CD4-positive, alpha-beta memory T cell (primary cell): ENCODE measurements at places on chromosomes 6 and 20.
A peak's percentile ranks its signal among the peaks of the same experiment; 100 is the strongest.

DNA sequence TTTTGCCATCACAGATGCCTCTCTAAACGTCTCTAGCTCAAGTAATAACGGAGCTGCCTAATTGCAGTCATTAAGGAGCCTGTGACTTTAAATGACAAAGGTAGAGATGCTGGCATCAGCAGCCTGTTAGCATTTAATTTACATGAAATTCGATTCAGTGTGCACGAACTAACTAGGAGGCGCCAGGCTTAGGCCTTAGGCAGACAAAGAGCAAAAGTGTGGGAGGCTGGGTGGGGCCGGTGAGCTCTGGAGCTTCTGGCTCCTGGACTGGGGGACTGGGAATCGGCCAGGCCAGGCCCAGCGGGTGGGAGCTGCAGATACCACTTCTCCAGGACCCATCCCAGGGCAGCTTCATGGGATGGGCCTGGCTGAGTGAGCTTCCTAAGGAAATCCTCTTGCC, 170.0 kb upstream of the AGPAT4 start:
- no peaks in the 10 kb centered on the region for H3K4me1 ChIP-seq
- no peak for DNase-seq

- H3K27me3 ChIP-seq = no peaks in the 10 kb centered on the region
- no peaks in the 10 kb centered on the region for H3K36me3 ChIP-seq
- no peak overlapping the region for H3K4me3 ChIP-seq
- no peak overlapping the region for H3K27ac ChIP-seq
- DNase-seq = peak; percentile 19
These were observed 159.8 kb downstream of the ZFP64 start for GRCh38 chr20:52031563-52032303.

DNA sequence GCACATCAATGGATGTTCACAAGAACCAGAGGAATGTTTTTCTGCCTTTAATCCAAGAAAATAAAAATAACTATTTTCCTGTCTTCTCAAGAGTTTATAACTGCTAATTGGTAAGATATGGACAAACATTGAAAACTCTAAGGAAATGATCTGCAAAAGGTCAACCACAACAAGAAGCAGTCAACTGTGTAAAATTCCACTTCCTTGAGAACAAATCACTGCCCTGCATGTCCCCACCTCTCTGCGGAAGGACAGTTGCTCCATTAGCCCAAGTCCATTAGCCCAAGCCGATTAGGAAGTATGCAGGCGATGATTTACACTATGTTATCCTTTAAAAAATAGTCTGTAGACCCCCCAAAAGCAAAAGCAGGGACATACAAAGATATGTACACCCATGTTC, 27.6 kb downstream of the SLC22A23 start:
- no peaks in the 10 kb centered on the region for H3K36me3 ChIP-seq
- no peak for DNase-seq
- no peak overlapping the region for H3K27ac ChIP-seq
- no peak overlapping the region for H3K4me3 ChIP-seq
- H3K27me3 ChIP-seq = no peaks in the 10 kb centered on the region

DNA sequence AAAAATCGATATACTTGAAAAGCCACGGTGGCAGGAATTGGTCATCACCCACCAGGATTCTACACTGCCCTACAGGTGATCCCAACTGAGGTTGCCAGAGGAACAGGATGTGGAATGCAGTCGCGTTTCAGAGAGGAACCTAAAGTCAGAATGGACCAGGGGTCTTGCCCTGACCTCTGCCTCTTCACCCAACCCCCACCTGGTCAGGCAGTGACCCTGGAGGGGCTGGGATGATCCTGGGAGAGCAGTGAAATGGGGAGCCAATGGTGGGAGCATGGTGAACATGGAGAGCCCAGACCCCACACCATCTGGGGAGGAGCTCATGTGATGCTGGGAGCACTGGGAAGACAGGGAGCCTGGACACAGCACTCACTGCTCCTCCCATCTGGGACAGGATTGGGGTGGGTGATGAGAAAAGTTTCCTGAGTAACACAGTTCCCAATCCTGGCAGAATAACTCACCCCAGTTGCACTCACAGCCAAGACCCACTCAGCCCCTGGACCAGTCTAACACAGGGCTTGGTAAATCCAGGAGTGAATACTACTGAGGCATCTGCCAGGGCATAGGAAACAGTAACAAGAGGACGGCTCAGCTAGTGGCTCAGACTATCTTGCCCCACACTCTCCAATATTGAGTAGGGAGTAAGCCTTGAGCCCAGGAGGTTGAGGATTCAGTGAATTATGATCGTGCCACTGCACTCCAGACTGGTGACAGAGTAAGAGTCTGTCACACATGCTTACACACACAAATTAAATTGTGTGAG, 1.7 kb upstream of the ULBP2 start:
- H3K27ac ChIP-seq = no peak overlapping the region
- no peaks in the 10 kb centered on the region for H3K36me3 ChIP-seq
- peaks cover 52% of the 10 kb centered on the region for H3K27me3 ChIP-seq
- DNase-seq = no peak
- H3K4me3 ChIP-seq = no peak overlapping the region
